Stimulated activated CD8-positive, alpha-beta memory T cell treated with anti-CD3 and anti-CD28 coated beads, Interleukin-4, amount 100 ng/mL, for 24 hours (primary cell): ENCODE measurements at places on chromosomes 6 and 20.

DNA sequence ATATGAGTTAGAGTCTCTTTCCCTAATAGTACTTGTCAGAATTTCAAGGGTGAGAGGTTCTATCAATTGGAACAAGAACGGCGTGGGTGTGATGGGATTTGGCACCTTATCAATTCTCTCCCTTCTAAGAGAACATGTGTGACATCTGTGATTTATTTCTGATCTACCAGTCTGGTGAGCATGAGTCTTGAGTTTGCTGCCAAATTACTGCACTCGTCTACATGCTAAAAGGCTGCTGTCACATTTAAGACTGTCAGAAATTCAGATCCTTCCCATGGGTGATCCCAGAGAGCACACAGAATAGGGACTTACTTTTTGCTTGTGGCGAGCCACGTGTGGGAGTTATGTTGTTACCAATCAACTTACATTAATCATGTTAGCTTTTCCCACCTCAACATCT lies 370.2 kb upstream of the SASH1 start:
- no peak for DNase-seq

GRCh38 chr6:168082860-168083513 lies 4.0 kb upstream of the FRMD1 start:
- DNase-seq = no peak

- peak; percentile 75 for DNase-seq
Observed at GRCh38 chr20:41316602-41317545, 657 bp downstream of the ZHX3 start.

DNA sequence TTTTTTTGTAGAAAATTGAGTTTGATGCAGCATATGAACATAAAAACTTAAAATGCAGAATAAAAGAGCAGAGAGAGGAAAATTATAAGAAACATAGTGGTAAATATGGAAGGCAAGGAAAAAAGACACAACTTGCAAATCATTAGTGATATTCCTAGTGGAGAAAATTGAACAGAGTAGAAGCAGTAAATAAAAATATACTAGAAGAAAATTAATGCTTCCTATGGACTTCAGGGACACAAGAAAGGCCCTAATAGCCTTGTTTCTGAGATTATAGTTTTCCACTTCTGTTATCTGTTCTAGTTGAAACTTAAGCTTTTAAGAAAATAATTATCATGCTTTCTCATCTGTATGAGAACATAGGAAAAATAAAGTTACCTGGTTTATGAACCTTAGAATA lies 25.6 kb upstream of the ADIG start:
- DNase-seq = no peak

DNA sequence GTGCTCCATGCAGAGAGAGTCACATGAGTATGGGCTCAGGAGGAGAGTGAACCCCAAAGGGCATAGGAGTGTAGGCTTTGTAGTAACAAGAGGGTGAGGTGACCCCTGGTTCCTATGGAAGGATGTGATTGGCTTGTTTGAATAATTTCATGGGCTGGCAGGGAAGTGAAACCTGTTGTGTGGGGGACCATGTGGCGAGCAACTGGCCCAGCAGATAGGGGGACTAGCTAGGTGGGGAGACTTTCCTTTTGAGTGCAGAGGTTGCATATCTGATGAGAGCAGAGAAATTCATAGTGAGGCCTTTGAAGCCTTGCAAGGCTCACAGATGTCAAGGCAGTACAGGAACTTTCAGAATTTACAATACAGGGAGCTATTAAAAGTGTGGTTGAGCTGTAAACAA lies 247.9 kb upstream of the SLC35B3 start:
- DNase-seq = no peak

- DNase-seq = no peak
Observed at GRCh38 chr6:18405477-18406293, 18.5 kb downstream of the RNF144B start.

GRCh38 chr6:6790891-6791290 lies 202.4 kb downstream of the LY86 start:
- no peak for DNase-seq

GRCh38 chr6:169425628-169426370 lies 172.2 kb upstream of the THBS2 start:
- no peak for DNase-seq

DNA sequence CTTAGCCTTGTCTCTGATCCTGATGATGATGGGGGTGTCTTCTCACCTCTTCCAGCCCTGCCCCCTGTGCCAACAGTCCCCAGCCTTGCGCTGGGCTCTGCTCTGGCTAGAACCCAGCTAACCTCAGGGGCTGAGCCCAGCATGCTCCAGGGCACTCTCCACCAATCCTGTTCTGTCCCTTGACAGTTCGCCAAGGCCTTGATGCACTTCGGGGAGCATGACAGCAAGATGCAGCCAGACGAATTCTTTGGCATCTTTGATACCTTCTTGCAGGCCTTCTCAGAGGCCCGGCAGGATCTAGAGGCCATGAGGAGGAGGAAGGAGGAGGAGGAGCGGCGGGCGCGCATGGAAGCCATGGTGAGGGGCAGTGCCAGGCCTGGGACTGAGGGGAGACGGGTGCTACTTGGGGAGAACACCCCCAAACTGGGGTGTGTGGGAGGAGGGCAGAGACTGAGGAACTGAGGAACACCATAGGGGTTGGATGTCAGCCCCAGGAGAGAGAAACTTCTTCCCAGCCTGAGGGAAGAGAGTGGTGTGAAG lies 33.1 kb downstream of the MOCS1 start:
- no peak for DNase-seq

DNA sequence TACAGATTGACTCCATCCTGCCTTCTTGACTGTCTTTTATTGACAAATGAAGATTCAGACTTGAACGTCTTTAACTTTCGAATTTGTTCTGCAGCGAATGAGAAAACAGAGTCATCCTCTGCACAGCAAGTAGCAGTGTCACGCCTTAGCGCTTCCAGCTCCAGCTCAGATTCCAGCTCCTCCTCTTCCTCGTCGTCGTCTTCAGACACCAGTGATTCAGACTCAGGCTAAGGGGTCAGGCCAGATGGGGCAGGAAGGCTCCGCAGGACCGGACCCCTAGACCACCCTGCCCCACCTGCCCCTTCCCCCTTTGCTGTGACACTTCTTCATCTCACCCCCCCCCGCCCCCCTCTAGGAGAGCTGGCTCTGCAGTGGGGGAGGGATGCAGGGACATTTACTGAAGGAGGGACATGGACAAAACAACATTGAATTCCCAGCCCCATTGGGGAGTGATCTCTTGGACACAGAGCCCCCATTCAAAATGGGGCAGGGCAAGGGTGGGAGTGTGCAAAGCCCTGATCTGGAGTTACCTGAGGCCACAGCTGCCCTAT lies 12.2 kb downstream of the BRD2 start:
- DNase-seq = no peak

- peak; percentile 73 for DNase-seq
Observed at GRCh38 chr6:30722280-30723112, 2.3 kb downstream of the TUBB start.

GRCh38 chr6:116210750-116211425 lies 43.0 kb downstream of the TSPYL4 start:
- DNase-seq = no peak

- no peak for DNase-seq
Observed at GRCh38 chr20:41141153-41141815, 3.9 kb downstream of the PLCG1 start.

GRCh38 chr20:23144856-23145255 lies 58.7 kb upstream of the CD93 start:
- DNase-seq = no peak

DNA sequence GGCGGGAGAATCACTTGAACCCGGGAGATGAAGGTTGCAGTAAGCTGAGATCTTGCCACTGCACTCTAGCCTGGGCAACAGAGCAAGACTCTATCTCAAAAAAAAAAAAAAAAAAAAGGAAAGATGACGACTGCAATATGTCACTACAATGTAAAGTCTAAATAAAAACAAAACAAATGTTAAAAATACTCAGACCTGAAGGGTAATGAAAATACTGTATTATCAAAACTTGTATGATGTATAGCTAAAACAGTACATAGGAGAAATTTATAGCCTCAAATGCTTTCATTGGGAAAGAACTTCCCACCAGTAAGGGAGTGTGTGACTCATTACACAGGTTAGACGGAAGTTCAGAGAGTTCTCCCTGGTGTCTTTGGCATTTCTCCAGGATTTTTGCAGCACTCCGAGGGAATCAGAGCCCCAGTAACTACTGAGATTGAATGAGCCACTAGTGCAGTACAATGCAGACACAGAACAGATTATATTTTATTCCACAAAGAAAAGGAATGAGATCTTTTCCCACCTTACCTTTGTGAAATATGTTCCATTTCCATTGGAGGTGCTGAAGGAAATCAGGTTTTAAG lies 12.5 kb upstream of the RALGAPB start:
- DNase-seq = no peak

- no peak for DNase-seq
Observed at GRCh38 chr20:5933802-5934436, 16.4 kb downstream of the TRMT6 start.

DNA sequence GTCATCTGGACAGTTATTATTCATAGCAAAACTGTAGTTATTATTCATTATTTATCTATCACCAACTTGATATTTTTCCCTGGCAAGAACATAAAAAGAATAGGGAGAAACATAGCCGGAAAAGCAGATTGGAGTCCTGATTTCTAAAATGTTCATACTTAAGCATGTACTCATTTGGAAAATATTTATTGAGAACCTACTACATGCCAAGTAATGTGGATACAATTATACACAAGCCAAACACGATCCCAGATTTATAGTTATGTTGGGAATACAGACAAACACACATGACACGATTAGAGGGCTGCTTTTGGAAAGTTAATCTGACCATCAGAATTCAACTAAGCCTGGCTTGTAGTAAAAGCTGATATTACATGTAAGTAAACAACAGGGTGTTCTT lies 30.7 kb downstream of the ARHGAP18 start:
- DNase-seq = no peak

DNA sequence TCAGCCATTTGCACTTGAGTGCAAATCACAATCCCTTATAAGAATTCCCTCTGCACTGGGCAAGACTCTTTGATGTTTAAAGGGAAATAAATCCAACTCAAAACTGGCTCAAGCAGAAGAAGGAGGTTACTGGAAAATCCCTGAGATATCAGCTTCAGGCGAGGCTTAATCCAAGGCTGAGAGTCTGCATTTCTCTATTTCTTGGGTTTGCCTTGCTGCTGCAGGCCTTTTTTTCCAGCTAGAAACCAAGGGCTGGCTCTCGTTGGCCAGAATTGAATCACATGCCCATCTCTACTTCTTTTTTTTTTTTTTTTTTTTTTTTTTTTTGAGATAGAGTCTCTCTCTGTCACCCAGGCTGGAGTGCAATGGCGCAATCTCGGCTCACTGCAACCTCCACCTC lies 11.7 kb downstream of the HCK start:
- DNase-seq = no peak

GRCh38 chr6:30615219-30615957 lies 1.7 kb downstream of the PPP1R10 start:
- no peak for DNase-seq
